ENCODE measurements at places on chromosomes 4 and X. TPM values are rescaled to one million over a fixed set of nuclear protein-coding genes. Genes with fewer than 3 reads are reported as not detected.

- DNase-seq = no peak
- H3K4me1 ChIP-seq = no peaks in the 10 kb centered on the region
- H3K36me3 ChIP-seq = no peaks in the 10 kb centered on the region
Measured at GRCh38 chr4:98706200-98706813, 47.9 kb upstream of the TSPAN5 start.

The RPS6KA6 gene
- total RNA-seq = 0.92 TPM

The TIGD4 gene
- total RNA-seq = 0.19 TPM

GRCh38 chr4:104010722-104011121, 290.9 kb upstream of the TACR3 start:
- no peak overlapping the region for H3K4me3 ChIP-seq
- no peaks in the 10 kb centered on the region for H3K36me3 ChIP-seq
- H3K27me3 ChIP-seq = no peaks in the 10 kb centered on the region
- no peak for DNase-seq
- H3K27ac ChIP-seq = no peak overlapping the region
- no peaks in the 10 kb centered on the region for H3K4me1 ChIP-seq

Data from esophagus squamous epithelium (tissue), 5 donors.